ENCODE measurements at places on chromosomes 12 and 14.

DNA sequence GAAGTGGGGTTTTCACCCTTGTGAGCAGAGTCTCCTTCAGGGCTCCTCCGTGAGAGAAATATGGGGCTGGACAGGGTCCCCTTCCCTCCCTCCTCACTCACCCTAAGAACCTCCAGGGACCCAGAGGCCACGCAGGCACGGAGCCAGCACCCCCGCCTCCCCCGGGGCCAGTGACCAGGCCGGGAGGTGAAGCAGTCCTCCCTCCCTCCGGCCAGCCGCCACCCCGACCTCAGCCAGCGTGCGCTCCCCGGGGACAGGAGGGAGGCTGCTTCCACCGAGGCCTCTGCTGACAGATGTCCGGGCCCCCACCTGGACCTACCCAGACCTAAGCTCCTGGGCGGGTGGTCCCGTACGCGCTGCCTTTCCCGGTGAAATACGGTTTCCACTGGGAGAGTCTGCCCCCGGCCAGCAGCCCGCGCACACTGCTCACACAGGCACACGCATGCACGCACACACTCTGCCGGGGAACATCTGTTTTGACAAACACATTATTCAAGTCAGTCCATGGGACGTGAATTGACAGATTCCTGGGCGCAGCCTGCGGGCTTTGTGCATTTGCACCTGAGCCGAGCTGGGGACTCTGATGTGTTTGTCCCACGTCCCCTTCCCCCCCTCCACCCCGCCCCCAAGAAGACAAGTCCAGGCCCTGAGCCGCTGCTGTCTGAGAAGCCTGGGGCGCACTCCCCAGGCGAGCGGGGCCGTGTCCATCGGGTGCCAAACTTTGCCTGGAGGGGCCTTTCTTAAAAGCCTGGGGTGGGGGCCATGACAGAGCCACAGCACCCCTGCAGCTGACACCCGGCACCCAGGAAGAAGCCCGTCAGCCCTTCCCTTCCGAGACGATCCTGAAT is 725 bp downstream of the RIMBP2 start:
- DNase-seq, result no peak

DNA sequence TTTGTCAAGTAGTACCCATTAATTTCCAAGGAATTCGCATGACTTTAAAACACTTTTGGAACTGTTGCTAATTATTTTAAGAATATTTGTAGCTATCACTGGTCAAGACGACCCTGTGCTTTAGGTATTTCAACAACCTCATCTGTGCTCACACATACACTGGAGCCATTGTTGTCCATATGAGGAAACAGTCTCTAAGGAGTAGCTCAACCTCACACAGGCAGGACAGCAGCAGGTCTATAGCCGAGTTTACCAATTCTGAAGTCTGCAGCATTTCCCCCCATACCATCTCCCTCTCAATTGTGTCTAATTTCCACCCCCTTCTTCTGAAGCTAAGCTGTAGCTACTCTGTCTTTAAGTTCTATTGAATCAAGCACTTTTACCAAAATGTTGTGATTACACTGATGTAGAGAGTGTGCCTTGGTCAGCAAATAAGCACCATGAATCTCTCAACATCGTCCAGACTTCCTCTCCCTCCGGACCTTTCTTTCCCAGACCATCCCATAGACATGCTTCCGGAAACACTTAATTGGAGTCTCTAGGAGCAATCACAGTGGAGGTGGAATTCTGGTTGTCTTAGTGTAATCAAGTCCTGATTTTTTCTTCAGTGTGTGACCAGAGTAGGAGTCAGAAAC is 48.5 kb upstream of the NUAK1 start:
- DNase-seq, result no peak

- DNase-seq, result no peak
Measured at GRCh38 chr12:6053541-6053940, 70.9 kb downstream of the VWF start.

DNA sequence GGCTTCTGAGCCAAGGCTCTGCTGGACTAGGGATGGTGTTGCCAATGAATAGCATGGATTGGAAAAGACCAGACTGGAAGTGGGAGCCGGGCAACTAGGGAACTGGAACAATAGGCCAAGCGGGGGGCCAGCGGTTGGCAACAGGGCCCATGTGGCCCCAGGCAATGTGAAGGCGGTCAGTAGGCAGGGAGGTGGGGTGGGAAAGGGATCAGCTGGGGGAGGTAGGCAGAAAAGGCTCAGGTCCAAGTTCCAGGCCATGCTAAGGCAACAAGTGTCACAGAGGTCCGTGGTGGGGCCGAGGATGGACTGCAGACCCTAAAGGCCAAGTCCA is 14.9 kb upstream of the MLXIP start:
- DNase-seq, result no peak

DNA sequence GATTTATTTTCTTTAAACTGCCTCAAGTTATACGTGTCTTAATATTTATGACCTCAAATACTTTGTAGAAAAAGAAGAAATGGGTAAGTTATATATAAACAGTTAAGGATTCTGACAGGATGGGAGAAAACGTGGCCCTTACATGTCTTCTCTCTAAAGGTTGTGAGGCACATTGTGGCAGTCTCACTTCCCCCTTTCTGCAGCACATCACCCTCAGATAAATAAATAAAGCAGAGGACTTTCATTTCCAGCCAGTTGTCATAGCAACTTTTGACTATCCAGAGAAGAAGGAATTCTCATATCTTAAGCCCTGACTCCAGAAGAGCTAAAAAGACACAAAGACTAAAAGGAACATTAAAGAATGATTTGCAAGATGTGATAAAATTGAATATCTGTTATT is 28.8 kb upstream of the CEP83 start:
- no peak for DNase-seq

Measured in cortex of kidney (tissue), 1 donor.